ENCODE measurements at places on chromosomes 7 and 10. TPM values are rescaled to one million over a fixed set of nuclear protein-coding genes. Genes with fewer than 3 reads are reported as not detected.

Gene PHF14
- polyA plus RNA-seq = 87.9 TPM

GRCh38 chr10:113180401-113181154 lies 230.5 kb downstream of the TCF7L2 start:
- DNase-seq = no peak

DNA sequence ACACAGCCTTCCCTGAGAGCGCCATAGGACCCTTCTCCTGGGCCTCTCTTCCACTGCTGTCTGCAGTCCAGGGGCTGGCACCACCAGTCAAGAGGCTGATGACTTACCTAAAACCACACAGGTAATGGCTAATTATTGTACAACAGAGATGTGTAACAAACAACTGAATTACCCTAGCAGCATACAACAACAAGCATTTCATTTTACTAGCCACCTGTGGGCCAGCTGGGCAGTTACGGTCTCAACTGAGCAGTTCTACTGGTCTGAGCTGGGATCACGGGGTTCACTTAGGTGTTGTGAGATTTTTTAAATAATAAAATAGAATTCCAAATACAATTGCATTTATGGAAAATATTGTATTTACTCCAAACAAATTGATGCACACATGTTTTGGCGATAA lies 431.9 kb downstream of the TNS3 start:
- no peak for DNase-seq

DNA sequence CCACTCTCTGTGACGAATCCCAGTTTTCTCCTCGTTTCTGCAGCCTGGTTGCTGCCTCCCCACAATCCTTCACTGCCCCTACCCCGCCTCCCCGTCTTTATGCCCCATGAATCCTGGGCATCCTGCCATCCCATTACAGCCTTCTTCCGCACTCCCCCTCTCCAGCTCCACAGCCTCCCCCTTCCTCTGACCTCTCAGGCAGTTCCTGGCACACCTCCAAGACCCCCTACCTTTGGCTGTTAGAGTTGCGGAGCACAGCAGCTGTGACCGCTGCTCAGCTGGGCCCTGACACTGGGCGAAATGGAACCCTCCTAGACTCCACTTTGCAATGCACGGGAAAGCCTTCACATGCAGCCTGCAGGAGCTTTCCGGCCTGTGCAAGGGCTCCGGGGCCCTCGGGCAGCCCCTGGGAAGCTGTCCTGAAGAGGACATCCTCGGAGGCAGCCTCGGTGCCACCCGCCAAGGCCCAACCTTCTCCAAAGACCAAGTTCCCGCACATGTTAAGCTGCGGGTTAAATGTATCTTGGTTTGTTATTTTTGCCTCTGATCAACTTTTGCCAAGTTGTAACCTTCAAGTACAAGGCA lies 400.7 kb upstream of the MKI67 start:
- DNase-seq = no peak

All from GM23338 (cell line).